Esophagus squamous epithelium (tissue), 5 donors: ENCODE measurements at places on chromosomes 16 and 17.

DNA sequence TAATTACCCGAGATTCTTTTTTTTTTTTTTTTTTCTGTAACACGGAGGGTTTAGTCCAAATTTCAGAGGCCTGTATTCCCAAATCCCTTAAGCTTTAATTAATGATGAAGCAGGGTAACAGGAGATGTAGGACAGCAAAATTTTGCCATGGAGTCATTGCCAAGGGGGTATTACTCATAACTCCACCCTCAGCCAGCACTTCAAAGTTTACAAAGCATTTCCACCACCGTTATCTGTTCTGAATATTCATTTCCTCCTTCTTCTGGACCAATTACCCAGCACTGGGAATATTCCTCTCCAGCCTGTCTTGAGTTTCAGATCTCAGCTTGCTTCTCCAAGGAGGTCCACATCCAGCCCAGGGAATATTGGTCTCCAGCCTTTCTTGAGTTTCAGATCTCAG is 747.5 kb upstream of the EEF2KMT start:
- DNase-seq = no peak

DNA sequence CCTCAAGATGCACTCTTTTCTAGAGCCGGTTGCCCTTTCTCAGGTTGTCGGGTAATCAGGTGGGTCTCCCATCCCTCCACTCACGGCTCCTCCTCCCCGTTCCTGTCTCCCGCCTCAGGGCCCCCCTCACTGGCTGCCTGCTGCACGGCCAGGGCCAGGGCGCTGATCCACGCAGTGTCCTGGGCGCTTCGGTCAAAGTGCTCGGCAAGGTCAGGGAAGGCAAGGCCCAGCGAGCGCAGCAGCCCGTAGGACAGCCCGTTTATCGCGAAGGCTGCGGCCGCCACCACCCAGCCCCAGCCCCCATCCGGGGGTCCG is 753 bp downstream of the SLC16A11 start:
- DNase-seq = no peak

GRCh38 chr17:28194382-28194781 is 124.6 kb upstream of the TMEM97 start:
- no peak for DNase-seq

- no peak for DNase-seq
These were observed 54.1 kb downstream of the B9D1 start for GRCh38 chr17:19308398-19308797.

DNA sequence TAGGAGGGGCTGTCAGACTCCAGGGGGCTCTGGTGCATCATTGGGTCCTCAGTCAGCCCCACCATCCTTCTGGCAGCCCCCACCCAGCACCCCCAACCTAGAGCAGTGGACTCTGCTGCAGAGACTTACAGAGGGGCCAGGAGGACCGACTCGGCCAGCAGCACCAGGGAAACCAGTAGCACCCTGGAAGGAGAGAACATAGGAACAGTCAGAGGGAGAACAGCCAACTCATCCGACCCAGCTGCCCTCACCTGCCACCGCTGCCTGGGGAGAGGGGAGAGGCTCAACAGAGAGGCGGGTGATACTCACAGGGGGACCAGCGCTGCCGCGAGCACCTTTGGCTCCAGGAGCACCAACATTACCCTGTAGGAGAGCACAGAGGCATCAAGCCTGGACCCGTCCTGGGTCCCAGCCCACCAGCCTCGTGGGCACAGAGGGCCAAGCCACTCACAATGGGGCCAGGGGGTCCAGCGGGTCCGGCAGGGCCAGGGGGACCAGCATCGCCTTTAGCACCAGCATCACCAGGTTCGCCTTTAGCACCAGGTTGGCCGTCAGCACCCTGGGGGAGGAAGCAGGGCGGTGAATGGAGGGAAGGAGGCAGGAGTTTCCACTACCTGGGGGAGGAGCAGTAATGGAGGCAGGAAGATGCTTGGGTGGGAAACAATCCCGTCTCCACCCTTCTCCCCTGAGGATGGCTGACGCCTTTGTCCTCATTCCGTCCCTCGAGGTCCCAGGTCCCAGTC is 11.7 kb downstream of the COL1A1 start:
- DNase-seq = no peak
